ENCODE measurements at places on chromosomes 2 and 18. TPM values are rescaled to one million over a fixed set of nuclear protein-coding genes. Genes with fewer than 3 reads are reported as not detected.
A peak's percentile ranks its signal among the peaks of the same experiment; 100 is the strongest.

- H3K4me3 ChIP-seq, result no peak overlapping the region
- H3K4me1 ChIP-seq, result peaks cover 24% of the 10 kb centered on the region
Observed at GRCh38 chr2:54906716-54907115, 143.5 kb downstream of the RTN4 start.

DNA sequence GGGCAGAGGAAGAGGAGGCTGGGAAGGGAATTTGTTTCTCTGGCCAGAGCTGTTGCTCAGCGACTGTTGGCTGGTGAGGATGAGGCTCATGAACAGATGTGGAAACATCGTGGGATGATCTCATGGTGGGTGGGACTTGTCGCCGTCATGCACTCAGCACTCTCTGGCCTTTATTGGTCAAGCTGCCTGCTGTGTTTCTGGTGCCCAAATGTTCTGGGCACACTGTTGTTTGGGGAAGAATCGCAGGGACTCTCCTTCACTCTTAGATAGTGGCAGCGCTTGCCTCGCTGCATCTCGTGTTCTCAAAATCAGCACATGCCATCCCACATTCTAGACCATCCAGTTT, 145.6 kb downstream of the AGAP1 start:
- H3K4me1 ChIP-seq, result peaks cover 55% of the 10 kb centered on the region
- no peaks in the 10 kb centered on the region for H3K27me3 ChIP-seq
- peak overlapping the region; percentile 87 for H3K27ac ChIP-seq
- no peak overlapping the region for H3K4me3 ChIP-seq

DNA sequence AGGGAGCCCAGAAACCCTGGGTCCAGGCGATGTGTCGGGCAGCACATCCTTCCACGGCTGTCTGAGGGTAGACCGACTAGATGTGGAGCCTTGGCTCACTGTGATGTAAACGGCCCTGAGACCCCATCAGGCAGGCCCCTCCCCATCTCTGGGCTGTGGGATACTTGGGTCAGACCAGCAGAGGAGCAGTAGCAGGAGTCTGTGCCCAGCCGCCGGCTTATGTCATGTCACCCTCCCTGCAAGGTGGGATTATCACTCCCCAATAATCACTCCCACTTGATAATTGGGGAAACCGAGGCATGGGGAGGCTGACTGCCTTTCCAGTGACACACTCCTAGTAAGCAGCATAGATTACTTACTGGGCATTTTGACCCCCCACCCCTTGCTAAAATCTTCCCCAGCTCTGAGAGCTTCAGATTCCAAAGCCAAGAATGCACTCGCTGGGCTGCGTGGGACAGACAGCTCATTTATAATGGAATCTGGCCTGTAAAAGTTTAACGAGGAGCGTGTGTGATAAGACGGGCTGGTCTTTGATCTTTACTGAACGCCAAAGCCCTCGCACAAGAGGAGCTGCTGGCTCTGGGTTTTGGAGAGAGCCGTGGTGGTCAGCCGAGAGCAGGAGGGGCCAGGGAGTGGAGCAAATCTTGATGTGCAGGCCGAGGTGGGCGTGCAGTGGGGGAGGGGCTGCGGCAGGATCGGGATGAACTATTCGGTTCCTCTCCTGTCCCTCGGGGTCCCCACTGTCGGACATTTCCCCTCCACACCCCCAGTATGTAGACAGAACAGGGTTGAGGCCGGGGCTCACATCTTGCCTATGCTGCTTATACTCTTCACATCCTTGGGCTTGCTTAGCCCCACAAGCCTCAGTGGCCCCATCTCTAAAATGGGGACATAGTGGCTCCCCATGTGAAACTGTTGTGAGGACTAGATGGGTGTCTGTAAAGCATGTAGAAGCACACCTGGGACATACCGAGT, 200.0 kb downstream of the GLI2 start:
- no peaks in the 10 kb centered on the region for H3K27me3 ChIP-seq
- peak overlapping the region; percentile 95 for H3K27ac ChIP-seq
- no peak overlapping the region for H3K4me3 ChIP-seq
- no peaks in the 10 kb centered on the region for H3K36me3 ChIP-seq
- peaks cover 62% of the 10 kb centered on the region for H3K4me1 ChIP-seq
- DNase-seq, result no peak

- no peaks in the 10 kb centered on the region for H3K36me3 ChIP-seq
- no peaks in the 10 kb centered on the region for H3K27me3 ChIP-seq
- no peak for DNase-seq
- peaks cover 3% of the 10 kb centered on the region for H3K4me1 ChIP-seq
Observed at GRCh38 chr2:121186261-121186660, 98.7 kb downstream of the TFCP2L1 start.

- H3K4me3 ChIP-seq, result no peak overlapping the region
- no peaks in the 10 kb centered on the region for H3K4me1 ChIP-seq
- no peaks in the 10 kb centered on the region for H3K36me3 ChIP-seq
- DNase-seq, result no peak
Observed at GRCh38 chr18:42706618-42707017, 408.9 kb downstream of the RIT2 start.

- H3K4me1 ChIP-seq, result peaks cover 37% of the 10 kb centered on the region
- H3K4me3 ChIP-seq, result no peak overlapping the region
- no peak overlapping the region for H3K27ac ChIP-seq
- H3K36me3 ChIP-seq, result peaks cover 13% of the 10 kb centered on the region
- no peak for DNase-seq
Observed at GRCh38 chr2:55896633-55897032, 26.9 kb downstream of the EFEMP1 start.

- H3K27ac ChIP-seq, result no peak overlapping the region
- H3K4me1 ChIP-seq, result peaks cover 3% of the 10 kb centered on the region
- no peak overlapping the region for H3K4me3 ChIP-seq
- DNase-seq, result no peak
Observed at GRCh38 chr18:3100498-3101132, 87.7 kb upstream of the LPIN2 start.

GRCh38 chr2:28398101-28398834, 5.6 kb downstream of the FOSL2 start:
- H3K27me3 ChIP-seq, result no peaks in the 10 kb centered on the region
- no peak for DNase-seq
- H3K4me1 ChIP-seq, result peaks cover 30% of the 10 kb centered on the region
- peaks cover 6% of the 10 kb centered on the region for H3K36me3 ChIP-seq
- peak overlapping the region; percentile 97 for H3K27ac ChIP-seq

Gene VIT
- polyA plus RNA-seq, result not detected

Gene HRH4
- not detected for polyA plus RNA-seq

Gene SIX3
- polyA plus RNA-seq, result 0.67 TPM

Gene ONECUT2
- 0.10 TPM for polyA plus RNA-seq
